Retinal pigment epithelial cell (primary cell): ENCODE measurements at places on chromosomes 2 and 18.

DNA sequence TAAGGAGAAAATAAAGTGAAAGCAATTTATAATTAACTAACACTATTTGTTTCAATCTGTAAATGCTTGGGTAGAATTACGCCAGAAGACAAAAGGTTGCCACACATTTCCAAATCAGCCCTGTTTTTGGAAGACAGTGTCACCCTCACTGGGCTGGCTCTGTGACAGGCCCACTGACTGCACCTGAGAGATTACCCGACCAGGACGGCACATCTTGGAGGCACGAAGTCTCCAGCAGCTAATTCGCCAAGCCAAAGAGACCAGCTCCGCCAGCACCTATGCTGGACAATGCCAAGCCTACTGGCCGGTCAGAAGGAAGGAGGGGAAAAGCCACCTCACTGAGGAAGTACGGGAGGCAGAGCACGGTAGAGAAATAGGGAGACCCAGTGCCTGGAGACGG lies 61.9 kb downstream of the CYB5A start:
- no peak for DNase-seq

DNA sequence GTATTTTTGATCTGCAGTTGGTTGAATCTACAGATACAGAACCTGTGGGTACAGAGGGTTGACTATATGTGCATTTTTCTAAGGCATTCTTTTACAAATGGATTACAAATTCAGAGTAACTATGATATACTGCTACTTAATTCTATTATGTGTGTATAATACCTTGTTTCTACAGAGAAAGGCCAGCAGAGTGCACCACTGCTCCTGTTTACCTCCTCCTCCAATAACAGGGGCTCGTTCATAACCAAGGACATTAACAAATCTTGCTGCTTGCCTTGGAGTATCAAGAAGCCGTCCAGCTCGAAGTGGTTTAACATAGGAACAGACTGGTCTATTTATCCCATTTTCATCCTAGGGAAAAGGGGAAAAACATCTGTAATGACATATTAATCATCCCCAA lies 16.4 kb downstream of the CEP76 start:
- no peak for DNase-seq

DNA sequence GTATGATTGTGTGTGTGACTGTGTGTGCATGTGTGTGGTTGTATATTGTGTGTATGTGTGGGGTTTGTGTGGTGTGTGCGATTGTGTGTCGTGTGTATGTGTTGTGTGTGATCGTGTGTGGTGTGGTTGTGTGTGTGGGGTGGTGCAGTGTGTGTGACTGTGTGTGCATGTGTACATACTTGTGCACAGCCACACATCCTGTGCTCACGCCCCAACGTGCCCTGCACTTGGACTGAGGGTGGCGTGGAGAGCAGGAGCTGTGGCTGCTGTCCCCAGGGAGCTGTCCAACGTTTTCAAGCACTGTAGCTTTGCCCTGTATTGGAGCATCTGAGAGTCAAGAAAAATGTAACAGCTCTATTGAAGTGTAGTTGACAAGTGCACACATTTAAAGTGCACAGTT lies 243.2 kb upstream of the HDAC4 start:
- DNase-seq = no peak

- no peak for DNase-seq
Observed at GRCh38 chr2:15425712-15426111, 135.4 kb downstream of the NBAS start.

GRCh38 chr2:6993229-6993640 lies 76.0 kb downstream of the RNF144A start:
- DNase-seq = no peak

GRCh38 chr2:128635361-128635900 lies 316.8 kb upstream of the HS6ST1 start:
- DNase-seq = no peak
